ENCODE measurements at places on chromosomes 7 and 10. TPM values are rescaled to one million over a fixed set of nuclear protein-coding genes. Genes with fewer than 3 reads are reported as not detected.

- no peak overlapping the region for H3K4me3 ChIP-seq
- no peak overlapping the region for H3K27ac ChIP-seq
- no peaks in the 10 kb centered on the region for H3K27me3 ChIP-seq
- H3K4me1 ChIP-seq = no peaks in the 10 kb centered on the region
- no peak for DNase-seq
Observed at GRCh38 chr10:95408148-95408960, 117.6 kb upstream of the PDLIM1 start.

DNA sequence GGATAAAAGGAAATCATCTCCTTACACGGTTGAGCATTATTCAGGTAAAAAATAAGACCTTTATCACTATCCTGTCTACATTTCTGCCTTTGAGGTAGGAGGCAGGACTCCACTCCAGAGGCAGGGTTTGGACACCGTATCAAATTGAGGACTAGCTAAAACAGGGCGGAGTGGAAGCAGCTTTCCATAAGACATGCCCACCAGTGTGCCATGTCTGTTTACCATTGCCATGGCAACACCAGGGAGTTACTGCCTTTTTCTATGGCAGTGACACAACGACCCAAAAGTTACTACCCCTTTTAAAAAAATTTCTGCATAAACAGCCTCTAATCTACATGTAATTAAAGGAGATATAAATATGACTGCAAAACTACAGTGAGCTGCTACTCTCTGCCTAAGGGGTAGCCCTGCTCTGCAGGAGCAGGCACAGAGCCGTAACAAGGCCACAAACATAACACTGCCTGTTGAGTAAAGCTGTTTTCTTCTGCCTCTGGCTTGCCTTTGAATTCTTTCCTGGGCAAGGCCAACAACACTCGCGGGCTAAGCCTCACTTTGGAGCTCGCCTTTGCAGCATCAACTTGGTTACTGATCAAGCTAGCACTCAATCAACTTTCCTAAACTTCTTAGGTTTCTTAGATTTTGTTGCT lies 26.5 kb downstream of the DGKB start:
- no peaks in the 10 kb centered on the region for H3K36me3 ChIP-seq
- no peaks in the 10 kb centered on the region for H3K27me3 ChIP-seq
- DNase-seq = no peak
- no peak overlapping the region for H3K4me3 ChIP-seq
- H3K4me1 ChIP-seq = no peaks in the 10 kb centered on the region

GRCh38 chr7:83806538-83806937 lies 157.6 kb upstream of the SEMA3E start:
- no peaks in the 10 kb centered on the region for H3K36me3 ChIP-seq
- no peaks in the 10 kb centered on the region for H3K27me3 ChIP-seq
- no peak overlapping the region for H3K4me3 ChIP-seq

DNA sequence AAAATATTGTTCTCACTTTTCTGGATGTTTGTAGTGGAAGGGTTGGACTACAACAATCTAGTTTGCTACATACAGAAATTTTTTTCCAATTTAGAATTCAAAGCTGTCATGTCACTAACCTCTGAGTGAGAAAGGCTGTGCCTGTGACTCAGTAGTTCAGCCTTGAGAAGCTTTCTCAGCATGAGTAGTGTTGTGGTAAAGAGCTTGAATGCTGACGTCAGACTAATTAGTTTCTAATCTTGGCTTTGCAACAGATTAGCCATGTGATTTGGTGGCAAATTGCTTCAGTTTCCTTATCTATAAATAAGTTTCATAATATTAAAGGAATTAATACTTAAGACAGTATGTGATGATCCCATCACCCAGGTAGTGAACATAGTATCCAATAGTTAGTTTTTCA lies 83.8 kb downstream of the ABCA13 start:
- H3K36me3 ChIP-seq = no peaks in the 10 kb centered on the region
- no peaks in the 10 kb centered on the region for H3K27me3 ChIP-seq
- DNase-seq = no peak
- no peaks in the 10 kb centered on the region for H3K4me1 ChIP-seq
- no peak overlapping the region for H3K4me3 ChIP-seq
- H3K27ac ChIP-seq = no peak overlapping the region

- H3K4me3 ChIP-seq = no peak overlapping the region
- no peaks in the 10 kb centered on the region for H3K36me3 ChIP-seq
- H3K4me1 ChIP-seq = no peaks in the 10 kb centered on the region
- peaks cover 2% of the 10 kb centered on the region for H3K27me3 ChIP-seq
- no peak overlapping the region for H3K27ac ChIP-seq
Observed at GRCh38 chr7:94059746-94060145, 55.6 kb upstream of the BET1 start.

- H3K36me3 ChIP-seq = no peaks in the 10 kb centered on the region
- no peak overlapping the region for H3K27ac ChIP-seq
- DNase-seq = no peak
- no peaks in the 10 kb centered on the region for H3K4me1 ChIP-seq
Observed at GRCh38 chr10:21355591-21356011, 169.9 kb downstream of the SKIDA1 start.

- DNase-seq = no peak
- no peaks in the 10 kb centered on the region for H3K27me3 ChIP-seq
- H3K36me3 ChIP-seq = peaks cover 15% of the 10 kb centered on the region
- H3K4me1 ChIP-seq = peaks cover 22% of the 10 kb centered on the region
Observed at GRCh38 chr7:140676306-140676705, 3.6 kb downstream of the ADCK2 start.

DNA sequence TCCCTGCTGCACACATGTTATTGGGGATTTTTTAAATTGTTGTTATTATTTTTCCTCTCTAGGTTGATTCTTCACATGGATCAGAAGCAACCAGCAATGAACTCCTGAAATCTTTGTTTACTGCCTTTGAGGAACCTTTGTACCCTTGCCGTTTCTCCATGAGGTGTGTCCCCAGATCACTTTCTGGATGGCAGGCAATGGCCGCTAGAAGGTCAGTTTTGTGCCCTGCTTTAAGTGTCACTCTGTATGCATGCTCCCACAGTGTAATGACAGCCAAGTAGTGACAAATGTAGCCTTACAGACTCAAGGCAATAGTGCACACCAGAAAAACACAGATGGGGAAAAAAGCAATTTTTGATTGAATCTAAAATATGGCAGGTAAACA lies 47.7 kb upstream of the NRP1 start:
- no peak for DNase-seq
- H3K4me3 ChIP-seq = no peak overlapping the region
- no peak overlapping the region for H3K27ac ChIP-seq
- H3K4me1 ChIP-seq = no peaks in the 10 kb centered on the region

GRCh38 chr7:133859231-133859630 lies 267.9 kb upstream of the LRGUK start:
- H3K36me3 ChIP-seq = no peaks in the 10 kb centered on the region
- H3K4me3 ChIP-seq = no peak overlapping the region
- H3K27ac ChIP-seq = no peak overlapping the region
- no peaks in the 10 kb centered on the region for H3K4me1 ChIP-seq

Gene CFAP46
- not detected for polyA plus RNA-seq

Gene KBTBD2
- 28.5 TPM for polyA plus RNA-seq

Gene THNSL1
- polyA plus RNA-seq = 2.9 TPM

Gene SFTPD
- not detected for polyA plus RNA-seq

Gene LLCFC1
- not detected for polyA plus RNA-seq

Gene C7orf25
- polyA plus RNA-seq = 2.7 TPM

Gene ACSM6
- not detected for polyA plus RNA-seq

Data from CD4-positive, CD25-positive, alpha-beta regulatory T cell (primary cell).